ENCODE measurements at places on chromosomes 12 and 14.

DNA sequence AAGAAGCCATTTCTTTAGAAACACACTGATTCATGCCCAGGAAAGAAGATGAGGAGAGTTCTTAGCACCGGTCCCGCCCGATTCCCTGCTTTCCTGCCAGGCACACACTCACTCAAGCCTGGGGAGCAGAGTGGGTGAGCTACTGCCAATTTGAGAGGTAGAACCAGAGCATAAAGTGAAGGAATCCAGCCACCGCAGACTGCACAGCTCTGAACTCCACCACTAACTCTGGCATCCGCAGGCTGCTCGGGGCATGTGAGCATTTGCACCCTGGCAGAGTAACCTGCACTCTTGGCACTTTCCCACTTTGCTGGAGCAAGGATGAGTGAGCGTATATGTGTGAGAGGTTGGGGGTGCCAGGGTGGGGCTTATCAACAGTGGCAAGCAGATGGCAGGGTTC is 4.0 kb upstream of the SYNDIG1L start:
- no peak for DNase-seq

GRCh38 chr14:39957290-39957689 is 525.1 kb upstream of the FBXO33 start:
- no peak for DNase-seq

GRCh38 chr12:236445-236844 is 22.5 kb upstream of the SLC6A12 start:
- DNase-seq: no peak

DNA sequence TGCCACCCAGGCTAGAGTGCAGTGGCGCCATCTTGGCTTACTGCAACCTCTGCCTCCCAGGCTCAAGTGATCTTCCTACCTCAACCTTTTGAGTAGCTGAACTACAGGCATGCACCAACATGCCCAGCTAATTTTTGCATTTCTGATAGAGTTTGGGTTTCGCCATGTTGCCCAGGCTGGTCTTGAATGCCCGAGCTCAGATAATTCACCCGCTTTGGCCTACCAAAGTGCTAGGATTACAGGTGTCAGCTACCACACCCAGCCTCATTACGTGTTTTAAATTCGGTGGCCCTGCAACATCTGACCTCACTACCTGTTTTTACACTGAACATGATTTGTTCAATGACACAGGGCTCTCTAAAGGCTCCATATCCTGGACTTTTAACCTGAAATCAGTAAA is 22.9 kb upstream of the RDH16 start:
- DNase-seq: no peak

DNA sequence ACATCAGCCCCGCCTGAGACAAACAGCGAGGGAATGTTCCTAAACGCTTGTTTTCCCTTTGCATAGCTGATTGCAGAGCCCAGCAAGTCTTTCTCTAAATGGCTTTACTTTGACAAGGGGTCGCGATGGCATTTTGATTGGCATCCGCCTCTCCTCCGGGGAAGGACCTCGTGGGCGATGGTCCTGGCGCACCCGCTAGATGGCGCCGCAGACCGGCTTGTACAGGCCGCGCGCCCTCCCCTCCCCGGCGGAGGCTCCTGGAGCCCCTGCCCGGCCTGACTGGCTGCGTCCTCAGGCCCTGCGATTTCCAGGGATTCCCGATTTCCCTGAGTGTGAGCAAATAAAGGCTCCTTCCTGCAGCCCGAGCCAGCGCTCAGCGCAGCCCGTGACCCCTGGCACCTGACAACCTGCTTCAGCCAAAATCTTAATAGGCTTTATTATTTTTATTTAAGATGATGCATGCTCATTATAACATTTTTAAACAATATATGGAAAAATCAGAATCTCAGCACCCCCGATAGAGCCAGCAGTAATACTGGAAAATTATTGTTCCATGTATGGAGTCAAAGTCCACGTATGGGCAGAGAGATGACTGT is 468.3 kb downstream of the AACS start:
- DNase-seq: no peak

DNA sequence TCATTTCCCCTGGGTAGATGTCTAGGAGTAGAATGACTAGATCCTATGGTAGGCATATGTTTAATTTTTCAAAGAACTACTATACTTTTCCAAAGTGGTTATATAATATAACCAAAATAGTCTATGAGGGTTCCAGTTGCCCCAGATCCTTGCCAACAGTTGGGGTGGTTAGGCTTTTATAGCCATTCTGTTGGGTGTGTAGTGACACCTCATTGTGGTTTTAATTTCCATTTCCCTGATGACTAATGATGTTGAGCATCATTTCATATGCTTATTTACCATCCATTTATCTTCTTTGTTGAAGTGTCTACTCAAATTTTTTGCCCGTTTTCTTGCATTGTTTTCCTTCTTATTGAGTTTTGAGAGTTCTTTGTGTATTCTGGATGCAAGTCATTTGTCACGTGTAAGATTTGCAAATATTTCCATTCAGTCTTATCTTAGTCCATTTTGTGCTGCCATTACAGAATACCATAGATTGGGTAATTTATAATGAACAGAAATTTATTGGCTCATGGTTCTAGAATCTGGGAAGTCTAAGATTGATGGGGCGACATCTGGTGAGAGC is 4.7 kb downstream of the SYNE2 start:
- DNase-seq: peak; percentile 28

DNA sequence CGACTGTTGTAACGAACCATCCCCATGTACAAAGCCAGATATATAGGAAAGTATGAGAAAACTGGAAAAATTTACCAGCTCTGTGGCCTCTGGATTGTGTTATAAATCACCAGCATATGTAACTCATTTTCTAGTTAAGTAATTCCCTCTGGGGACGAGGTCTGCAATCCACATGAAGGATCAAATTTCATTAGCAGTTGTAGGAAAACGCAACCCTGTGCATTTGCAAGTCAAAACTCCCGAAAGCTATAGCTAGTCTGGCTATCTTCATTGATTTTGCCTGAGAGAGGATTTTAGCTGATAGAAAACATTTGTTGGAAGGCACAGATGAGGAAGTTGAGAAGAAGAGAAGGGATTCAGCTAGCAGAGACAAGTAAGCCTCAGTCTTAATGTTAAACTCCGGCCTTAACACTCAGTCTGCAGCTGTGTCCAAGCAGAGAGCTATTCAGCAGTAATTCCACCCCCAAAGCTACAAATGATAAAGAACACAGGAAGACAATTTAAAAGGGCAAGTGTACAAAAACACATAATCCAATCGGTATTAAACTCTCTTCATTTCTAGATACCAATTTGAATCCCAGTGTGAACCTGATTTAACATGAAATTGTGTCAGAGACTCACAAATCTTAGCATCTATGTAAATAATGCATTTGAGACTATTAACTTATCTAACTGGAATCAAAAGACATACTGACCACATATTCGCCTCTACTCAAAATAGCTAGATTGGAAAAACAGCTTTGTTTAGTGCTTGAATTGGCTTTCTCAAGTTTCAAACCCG is 54.2 kb upstream of the CERS5 start:
- DNase-seq: no peak

DNA sequence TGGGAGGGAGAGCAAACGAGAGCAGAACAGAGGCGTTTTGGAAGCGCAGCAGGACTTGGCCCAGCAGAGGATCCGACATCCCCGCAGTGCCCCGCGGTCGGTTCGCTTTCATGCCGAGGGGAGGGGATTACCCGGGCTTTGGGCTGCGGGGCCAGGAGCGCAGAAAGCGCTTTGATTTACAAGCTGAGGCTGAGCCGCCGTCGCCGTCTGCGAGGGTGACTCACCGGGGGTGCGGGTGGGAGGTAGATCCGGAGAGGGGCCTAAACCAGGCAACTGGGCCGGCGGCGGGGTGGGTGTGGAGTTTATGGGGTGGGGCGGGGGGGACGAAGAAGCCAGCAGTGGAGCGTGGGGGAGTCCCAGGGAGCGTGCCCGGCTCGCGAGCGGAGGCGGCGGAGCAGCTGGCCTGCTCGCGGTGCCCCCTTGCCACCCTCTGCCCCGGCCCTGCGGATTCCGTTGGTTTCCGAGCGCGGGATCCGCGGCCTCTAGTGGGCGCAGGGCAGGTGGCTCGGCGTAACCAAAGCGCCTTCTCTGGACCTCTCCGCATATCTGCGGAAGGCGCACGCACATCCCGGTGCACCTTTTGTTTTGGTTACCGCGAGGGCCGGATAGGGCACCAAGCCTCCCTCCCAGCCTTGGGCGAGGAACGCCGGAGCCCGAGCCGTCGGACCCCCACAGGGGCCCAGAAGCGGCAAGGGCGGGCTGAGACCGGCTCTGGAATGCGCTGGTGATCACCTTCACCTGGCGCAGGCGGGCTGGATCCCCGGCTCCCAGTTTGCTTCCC is 2.6 kb downstream of the SIX4 start:
- peak; percentile 33 for DNase-seq

Measured in stimulated activated CD8-positive, alpha-beta memory T cell treated with anti-CD3 and anti-CD28 coated beads, Interleukin-12 subunit alpha, Interleukin-12 subunit beta, amount 100 ng/mL, for 1 hour (primary cell).